ENCODE measurements at places on chromosomes 12 and 14.
A peak's percentile ranks its signal among the peaks of the same experiment; 100 is the strongest.

- no peak for DNase-seq
These were observed 132.6 kb downstream of the BMP4 start for GRCh38 chr14:53824061-53824460.

DNA sequence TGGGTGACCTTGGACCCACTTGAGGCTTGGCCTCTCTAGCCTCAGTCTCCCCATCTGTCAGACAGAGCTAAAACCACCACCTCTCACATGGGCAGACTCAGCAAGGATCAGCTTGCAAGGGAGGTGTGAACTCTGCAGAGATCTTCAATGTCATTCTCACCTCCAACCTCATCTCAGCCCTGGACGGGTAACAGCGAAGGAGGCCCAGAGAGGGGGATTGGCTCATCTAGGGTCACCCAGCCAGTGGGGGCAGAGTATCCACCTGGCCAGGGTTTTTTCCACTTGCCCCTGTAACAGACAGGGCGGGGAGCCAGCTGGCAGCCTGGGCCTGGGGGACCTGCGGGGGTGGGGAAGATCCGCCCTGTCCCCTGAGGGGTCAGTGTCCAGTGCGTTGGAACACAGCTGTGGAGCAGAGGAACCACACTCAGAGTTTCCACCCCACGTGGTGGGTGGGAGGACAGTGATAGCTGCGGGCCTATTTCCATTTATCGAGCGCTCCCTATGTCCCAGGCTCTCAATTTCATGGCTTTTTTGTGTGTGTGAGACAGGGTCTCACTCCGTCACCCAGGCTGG lies 27.4 kb downstream of the DTX1 start:
- no peak for DNase-seq

DNA sequence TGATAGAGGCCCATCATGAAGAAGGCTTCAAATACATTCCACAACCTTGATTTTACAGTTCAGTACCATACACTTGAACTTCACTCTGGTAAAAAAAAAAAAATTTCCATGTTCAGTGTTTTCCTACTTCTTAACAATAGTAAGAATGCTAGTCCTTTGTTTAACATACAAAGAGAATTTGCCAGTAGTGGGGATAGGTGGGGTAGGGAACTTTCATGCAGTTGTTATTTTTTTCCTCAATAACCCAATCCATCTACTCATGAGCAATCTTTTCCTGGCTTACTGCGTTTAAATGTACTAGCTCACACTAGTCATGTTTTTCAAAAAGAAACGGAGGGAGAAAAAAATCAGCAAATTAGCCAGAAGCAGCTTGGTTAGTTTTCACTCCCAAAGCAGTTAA lies 206.1 kb downstream of the PRKD1 start:
- no peak for DNase-seq

- no peak for DNase-seq
These were observed 70.8 kb downstream of the WDR20 start for GRCh38 chr14:102210421-102211042.

- no peak for DNase-seq
These were observed 24.0 kb downstream of the LRIG3 start for GRCh38 chr12:58896278-58896677.

GRCh38 chr14:100075681-100076080 lies 10.5 kb downstream of the EVL start:
- DNase-seq = no peak

GRCh38 chr14:67285876-67286452 lies 44.7 kb downstream of the PALS1 start:
- DNase-seq = peak; percentile 20

DNA sequence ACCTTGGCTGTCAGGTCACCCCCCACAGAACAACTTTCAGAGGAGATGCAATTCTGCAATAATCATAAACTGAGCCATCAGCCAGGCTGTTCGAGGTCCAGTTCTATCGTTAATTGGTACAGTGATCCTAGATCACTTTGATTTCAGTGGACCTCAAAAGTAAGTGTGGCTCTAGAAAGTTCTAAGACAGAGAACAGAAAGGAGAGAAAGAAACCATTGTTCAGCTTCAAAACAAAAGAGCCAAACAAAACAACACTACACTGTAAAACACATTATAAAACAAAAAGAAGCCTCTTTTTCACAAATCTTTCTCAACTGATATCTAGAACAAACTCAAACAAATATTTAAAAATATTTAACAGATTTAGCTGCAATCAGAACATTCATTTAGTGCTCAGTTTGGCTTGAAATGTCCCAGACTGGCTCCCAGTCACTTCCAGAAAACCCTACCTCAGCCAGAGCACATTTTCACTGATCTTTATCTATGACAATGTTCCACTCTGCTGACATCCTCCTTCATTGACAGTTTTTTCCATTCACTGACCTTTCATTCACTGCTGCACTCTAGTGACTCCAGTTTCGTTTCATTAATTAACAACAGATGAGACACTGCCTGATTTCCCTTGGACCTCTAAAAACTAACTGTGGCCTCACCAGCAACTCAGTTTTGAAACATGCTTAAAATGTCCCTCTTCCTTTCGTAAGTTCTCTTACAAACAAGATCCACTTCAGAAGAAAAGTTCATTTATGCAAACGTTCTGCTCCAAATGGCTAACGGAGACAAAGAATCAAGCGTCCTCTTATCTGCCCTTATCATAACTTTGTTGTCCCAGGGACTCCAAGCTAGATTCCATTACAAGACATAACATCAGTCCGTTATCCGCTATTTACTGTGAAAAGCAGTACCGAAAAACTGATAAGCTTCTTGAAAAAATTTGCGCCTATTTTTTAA lies 56.8 kb downstream of the DUSP16 start:
- no peak for DNase-seq

DNA sequence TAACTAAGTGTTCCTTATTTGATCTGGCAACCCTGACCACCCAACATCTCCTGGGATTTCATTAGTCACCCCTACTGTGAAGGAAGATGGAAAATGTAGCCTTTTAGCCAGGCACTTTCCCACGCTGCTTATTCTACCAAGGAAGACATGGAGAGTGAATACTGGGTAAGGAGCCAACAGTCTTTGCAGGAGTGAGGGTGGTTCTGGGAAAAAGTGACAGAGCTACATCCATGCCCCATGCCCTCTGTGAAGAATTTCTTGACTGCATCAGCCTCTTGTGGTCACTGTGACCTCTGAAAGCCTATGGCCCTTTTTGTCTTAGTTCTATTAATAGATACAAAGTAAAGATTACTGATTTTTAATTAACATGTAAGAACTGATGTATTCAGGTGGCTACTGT lies 196.0 kb upstream of the EEA1 start:
- DNase-seq = no peak

- DNase-seq = no peak
These were observed 27.8 kb upstream of the NFYB start for GRCh38 chr12:104165801-104166200.

DNA sequence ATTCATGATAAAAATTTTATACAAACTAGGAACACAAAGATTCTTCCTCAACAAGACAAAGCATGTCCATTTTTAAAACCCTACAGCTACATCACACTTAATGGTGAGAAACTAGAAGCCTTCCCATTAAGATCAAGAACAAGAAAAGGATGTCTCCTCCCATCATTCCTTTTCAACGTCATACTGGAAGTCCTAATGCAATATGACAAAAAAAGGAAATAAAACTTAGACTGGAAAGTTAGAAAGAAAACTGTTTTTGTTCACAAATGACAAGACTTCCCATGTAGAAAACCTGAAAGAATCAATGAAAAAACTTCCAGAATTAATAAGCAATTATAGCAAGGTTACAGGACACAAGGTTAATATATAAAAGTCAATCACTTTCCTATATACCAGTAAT lies 82.5 kb downstream of the NUMB start:
- DNase-seq = no peak

DNA sequence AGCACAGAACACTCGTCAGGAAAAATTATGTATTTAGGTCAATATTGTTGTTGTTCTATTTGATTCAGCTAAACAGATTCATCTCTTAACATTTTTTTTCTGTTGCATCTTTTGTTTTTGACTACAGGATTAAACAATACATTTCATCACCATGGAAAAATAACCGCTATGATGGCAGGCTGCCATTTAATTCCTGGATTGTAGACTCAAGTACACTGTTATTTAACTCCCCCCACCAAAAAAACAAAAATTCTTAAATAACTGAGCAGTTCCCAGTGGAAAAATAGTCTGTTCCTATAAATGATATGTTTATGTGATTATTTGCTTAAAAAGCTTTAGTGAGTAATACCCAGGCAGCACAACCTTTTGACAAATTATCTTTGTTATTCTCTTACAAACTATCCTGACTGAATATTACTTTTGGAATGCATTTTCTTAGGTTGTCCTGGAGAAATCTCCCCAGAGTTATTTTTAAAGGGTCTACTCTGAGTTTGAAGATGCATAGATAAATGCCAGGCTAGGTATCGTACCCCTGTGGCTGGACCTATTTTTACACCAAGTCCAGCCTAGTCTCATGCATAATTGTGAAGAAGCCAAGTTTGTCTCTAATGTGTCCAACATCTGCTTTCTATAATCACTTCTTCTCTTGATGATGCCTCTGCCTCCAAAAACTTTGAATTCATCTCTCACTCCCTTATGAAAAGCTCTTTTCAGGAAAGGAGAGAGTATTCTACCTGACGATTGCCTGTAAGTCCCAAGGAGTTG lies 3.7 kb downstream of the KERA start:
- DNase-seq = no peak

DNA sequence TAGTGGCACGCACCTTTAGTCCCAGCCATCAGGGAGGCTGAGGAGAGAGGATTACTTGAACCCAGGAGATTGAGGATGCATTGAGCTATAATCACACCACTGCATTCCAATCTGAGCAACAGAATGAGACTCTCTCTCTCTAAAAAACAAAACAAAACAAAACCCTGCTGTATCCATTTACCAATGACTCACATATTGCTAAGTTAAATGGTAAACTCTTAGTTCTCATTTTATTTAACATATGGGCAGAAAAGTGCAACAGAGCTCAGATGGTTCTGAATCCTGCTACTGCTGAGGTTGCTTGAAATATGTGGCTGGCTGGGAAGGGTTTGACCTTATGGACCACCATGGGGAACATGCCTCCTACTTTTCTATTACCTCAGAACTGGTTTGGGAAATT lies 33.7 kb upstream of the CCNT1 start:
- DNase-seq = no peak

GRCh38 chr12:233615-233968 lies 19.6 kb upstream of the SLC6A12 start:
- no peak for DNase-seq

All from NCI-H2081 treated with DMSO at 0.1 percent for 48 hours (cell line).